Frontal cortex (tissue), 4 donors: ENCODE measurements at places on chromosomes 6 and 20.
A peak's percentile ranks its signal among the peaks of the same experiment; 100 is the strongest.

- DNase-seq, result no peak
Measured at GRCh38 chr6:141552463-141552862, 580.3 kb upstream of the GJE1 start.

GRCh38 chr20:40326784-40327183, 362.3 kb downstream of the MAFB start:
- DNase-seq, result no peak

DNA sequence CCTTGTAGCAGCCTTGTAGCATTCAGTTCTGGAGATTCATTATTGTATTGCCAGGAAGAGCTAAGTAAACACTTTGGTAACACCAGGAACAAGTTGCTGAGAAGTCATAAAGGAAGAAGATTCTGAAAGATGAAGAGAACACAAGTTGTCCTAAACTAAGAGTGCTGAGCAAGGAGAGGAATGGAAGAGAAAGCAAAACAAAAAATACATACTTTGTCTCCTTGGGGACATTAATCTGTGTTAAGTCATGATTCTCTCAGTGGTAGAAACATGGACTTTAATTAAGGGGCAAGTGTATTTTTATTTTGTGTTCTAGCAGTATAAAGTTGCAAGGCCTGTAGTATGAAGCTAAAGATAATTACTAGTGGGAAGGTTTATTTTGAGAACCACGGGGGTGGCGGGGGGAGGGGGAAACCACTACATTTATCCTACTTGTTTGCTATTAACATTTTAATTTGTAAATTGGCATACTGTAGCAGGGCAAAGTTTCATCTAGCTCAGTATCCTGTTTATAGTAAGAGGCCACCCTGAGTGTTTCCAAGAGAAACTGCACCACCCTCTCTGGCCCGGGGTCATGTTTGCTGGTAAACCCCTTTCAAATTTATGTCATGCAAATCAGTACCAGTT, 463.0 kb downstream of the CDKAL1 start:
- DNase-seq, result no peak

DNA sequence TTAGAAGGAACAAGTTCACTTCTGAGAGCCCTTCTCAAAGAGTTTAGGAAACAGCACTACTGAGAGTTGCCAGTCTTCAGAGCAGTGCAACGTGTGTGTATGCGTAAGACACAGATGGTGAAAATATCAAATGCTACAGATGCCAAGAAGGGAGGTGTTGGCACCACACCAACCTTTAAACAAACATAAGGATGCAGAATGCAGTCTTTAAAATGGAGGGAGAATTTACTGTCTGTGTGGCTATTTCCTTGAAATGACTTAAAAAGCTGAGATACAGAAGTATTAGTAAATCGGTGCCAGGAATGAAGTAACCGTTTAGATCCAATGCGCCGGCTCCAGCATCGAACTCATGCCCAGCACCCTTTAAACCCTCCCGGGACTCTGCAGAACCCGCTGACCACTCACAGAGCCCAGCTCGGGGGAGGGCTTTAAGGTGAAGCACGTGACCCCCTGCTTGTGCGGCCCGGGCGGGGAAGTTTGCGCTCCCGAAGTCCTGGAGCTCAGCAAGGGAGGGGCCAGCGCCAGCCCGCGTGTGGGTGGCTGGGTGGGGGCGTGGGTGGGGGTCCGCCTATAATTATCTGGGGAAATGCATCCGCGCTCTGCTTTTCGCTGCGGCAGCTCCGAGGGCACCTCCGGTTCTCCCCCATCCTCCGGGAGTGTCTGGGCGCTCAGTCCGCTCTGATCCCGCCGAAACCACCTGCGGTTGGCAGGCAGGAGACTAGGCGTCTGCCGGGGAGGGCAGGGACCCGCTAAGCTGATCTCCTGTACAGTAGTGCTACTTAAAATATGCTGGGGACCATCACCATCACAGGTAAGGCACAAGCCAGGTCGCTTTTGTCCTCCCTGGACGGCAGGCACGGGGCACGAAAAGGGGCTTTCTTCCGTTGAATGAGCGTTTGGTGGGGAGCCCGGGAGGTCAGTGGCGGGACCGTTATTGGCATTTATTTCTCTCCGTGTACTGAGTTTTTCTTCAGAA, 66.0 kb downstream of the ZBTB2 start:
- no peak for DNase-seq

GRCh38 chr6:148179786-148180185, 162.9 kb upstream of the SASH1 start:
- DNase-seq, result peak; percentile 24

DNA sequence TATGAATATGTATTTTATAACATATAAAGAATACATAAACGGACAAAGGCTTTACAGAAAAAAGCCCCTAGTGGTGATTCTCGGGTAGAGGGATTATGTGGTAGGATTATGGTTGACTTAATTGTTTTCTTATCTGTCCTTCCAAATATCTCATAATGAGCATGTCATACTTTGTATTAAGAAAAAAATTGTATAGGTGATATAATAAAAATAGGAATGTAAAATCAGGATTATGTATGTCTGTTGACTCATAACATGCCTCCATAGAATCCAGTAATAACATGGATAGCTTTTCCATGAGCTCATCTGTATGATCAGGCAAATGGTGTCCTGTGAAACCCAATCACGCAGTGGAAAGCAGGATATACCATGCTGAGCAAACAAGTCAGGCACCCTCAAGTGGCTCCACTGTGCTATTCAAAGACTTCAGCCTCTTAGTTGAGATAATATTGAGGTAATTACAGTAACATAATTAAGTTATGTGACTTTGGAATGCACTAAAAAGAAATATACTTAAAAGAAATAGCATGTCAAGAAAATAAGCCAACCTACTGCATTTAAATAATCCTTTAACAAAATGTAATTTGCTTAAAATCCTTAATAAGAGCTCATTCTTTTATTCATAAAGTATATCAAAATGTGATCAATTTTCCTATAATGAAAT, 39.6 kb upstream of the PRELID3B start:
- DNase-seq, result no peak

- no peak for DNase-seq
Measured at GRCh38 chr6:105320765-105321164, 82.1 kb downstream of the PREP start.

GRCh38 chr6:26216359-26216885, 129.2 kb downstream of the HFE start:
- peak; percentile 66 for DNase-seq
